ENCODE measurements at places on chromosomes 16 and 17.

DNA sequence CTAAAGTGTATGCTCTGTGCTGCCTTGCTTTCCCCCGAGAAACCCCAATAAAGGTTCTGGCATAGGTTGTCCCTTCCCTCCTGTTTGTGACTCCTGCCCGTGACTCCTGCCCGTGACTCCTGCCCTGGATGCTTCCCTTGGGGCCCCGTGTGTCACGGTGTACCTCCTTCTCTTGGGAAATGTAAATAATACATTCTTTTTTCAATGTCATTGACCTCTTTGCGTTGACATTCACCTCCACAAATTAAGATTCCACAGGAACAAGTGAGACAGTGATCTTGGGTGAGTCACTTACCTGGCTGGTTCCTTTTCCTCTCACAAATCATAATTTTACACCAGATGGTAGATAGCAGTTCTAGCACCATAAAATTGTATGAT lies 632 bp downstream of the CCL15 start:
- no peak for DNase-seq

DNA sequence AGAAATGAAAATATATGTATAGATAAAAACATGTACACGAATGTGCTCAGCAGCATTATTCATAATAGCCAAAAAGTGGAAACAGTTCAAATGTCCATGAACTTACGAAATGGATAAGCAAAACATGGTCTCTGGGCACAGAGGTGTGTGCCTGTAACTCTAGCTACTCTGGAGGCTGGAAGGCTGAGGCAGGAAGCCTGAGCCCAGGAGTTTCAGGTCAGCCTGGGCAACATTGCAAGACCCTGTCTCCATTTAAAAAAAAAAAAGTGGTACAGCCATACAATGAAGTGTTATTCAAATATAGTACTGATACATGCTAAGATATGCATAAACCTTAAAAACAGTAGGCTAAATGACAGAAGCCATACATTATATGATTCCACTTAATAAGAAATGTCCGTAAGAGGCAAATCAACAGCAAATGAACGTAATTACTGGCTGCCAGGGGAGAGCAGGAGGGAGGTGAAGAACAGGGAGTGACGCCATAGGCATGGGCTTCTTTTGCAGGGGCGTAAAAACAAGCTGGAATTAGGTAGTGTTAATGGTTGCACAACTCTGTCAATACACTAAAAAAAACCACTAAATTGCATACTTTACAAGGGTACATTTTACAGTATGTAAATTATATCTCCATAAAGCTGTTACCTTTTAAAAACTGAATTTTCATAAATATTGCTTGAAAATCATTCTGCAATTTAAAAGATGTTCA lies 87.2 kb upstream of the PLEKHM1 start:
- DNase-seq = peak; percentile 41

DNA sequence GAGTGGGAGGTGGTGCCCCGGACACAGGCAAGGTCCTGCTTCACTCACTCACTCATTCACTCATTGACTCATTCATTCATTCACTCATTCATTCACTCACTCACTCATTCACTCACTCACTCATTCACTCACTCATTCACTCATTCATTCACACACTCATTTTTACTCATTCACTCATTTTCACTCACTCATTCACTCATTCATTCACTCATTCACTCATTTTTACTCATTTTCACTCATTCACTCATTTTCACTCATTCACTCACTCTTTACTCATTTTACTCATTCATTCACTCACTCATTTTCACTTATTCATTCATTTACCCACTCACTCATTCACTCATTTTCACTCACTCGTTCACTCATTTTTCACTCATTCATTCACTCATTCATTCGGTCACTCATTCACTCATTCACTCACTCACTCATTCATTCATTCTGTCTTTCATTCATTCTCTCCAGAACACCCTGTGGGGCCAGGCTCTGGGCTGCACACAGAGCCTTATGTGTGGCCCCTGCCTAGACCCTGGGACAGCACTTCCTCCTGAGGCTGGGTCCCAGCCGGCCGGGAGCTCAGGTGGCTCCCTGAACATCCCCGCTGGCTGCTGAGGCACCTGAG lies 9.2 kb downstream of the RPUSD1 start:
- DNase-seq = no peak

DNA sequence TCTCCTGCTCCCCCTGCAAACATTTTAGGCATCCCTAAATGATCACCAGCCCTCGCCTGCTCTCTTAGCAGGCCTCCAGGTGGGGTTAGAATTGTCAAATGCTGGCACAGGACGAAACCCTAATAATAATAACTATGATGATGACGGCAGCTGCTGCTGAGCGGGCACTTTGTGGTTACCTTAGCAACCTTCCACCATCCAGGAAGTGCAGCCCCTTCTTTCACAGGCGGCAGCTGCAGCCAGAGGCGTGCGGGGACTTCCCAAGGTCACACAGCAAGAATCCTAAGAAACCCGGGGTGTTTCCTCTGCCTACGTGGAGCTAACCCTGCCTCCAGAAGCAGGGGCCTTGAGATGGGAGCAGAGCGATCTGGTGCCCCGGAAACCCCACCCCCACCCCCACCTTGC lies 22.4 kb upstream of the EIF1 start:
- DNase-seq = peak; percentile 89

DNA sequence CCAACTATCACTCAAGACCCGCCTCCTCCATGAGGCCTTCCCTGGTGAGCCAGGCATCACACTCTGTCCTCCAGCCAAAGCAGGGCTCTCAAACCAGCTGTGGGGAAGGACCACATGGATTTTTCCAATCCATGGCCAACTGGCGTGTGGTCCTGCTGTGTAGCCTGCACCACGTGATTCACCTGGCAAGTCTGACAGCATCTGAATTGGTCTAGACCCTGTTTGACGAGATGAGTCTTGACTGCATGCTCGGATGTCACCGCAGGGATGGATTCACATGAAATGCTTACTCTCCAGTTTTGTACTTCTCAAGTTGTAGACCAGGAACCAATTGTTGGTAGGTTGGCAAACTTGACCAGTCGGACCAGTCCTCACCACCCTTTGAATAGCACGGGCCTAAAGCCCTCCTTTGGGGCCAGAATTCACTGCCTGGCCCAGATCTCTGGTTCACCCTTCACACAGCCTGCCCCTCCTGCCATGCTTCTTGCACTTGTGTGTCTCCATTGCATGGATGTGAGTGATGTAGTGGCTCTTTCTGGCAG lies 9.9 kb downstream of the CRHR1 start:
- DNase-seq = no peak

DNA sequence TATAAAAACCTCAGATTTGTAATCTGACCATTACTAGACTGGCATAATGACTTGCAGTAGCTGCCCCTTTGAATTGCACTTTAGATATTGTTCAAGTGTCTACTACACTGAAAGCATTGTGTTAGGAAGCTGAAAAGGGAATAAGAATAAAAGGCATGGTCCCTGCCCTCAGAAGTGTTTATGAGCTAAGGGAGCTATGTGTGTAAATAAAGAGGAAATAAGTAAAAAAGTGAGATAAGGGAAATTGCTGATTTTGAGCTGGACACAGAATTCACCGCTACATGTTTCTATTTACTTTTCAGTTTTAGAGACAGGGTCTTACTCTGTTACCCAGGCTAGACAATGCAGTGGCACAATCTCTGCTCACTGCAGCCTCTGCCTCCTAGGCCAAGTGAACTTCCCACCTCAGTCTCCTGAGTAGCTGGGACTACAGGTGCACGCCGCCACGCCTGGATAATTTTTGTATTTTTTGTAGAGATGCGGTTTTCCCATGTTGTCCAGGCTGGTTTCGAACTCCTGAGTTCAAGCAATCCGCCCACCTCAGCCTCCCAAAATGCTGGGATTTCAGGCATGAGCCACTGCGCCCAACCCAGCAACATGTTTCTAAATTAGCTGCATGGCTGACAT lies 57.0 kb downstream of the GRB2 start:
- peak; percentile 43 for DNase-seq

DNA sequence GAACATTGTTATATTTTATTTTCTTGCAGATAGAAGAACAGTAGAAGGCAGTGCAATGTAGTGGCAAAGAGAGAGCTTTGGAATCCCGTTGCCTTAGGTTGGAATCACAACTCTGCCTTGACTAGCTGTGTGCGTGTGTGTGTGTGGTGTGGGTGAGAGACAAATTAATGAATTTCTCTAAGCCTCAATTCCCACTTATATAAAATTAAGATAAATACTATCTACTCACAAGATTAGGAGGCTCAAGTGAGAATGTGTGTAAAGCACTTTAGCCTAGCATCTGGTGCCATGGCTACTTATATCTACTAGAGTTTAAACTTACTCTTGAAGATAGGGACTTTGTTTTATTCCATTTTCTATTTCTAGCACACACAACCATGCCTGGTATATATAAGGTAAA lies 12.8 kb downstream of the CPD start:
- no peak for DNase-seq

- DNase-seq = no peak
These were observed 12.7 kb upstream of the KLHDC4 start for GRCh38 chr16:87778476-87778829.

GRCh38 chr17:67372751-67373150 lies 4.3 kb upstream of the PITPNC1 start:
- DNase-seq = no peak

GRCh38 chr16:50269061-50269705 lies 2.8 kb downstream of the ADCY7 start:
- DNase-seq = no peak

DNA sequence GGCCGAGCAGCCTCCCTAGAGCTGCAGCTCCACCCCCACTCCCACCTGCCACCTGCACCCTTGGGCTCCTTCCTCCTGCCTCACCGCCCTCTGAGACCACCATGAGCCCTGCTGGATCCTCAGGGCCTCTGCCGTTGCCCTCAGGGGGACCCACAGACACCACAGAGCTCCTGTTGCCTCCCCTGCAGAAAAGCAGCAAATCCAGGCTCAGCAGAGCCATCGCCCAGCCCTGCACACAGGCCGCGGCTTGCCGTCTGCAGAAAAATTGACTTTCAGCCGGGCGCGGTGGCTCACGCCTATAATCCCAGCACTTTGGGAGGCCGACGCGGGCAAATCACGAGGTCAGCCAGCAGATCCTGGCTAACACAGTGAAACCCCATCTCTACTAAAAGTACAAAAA lies 7.0 kb upstream of the PPP1R27 start:
- DNase-seq = no peak

DNA sequence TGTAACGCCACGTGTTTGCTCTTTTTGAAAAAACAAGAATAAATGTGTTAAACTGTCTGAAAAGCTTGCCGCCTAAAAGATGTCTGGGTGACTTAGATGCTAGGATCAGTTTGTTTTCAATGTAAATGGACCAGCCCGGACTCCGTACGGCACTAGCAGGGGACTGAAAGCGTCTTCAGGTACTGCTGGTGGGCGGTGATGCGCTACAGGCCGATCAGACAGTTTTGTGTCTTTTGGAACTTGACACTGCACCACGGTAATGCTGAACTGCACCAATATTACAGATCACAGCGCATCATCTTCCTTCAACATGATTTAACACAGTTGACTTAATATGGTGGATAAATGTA lies 727 bp upstream of the MBTPS1 start:
- DNase-seq = no peak

DNA sequence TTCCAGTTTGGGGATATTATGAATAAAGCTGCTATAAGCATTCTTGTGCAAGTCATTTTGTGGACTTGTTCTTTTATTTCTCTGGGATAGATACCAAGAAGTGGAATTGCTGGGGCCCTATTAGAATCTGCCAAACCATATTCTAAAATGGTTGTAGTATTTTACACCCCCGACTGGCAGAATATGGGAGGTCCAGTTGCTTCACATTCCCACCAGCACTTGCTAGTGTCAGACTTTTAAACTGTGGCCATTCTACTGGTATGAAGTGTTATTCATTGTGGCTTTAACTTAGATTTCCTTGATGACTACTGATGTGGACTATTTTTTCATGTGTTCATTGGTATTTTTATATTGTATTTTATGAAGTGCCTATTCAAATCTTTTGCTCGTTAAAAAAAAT lies 18.1 kb upstream of the NUP93 start:
- DNase-seq = no peak

DNA sequence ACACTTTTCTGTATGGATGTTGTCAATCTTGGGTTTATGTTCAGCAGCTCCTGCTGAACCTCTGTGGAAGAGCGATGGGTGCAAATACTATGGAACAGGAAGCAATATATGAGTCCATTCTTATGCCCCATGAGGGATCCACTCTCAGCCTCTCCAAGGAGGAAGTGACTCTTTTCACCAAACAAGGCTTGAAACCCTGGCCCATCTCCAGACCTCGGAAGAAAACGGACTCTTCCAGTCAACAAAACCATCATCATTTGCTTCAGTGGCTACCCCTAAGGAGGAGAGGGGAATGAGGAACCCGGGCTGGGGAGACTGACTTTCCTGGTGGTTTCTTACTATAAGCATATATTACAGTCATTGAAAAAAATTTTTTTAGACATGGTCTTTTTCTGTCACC lies 206.2 kb downstream of the AXIN2 start:
- DNase-seq = no peak

- no peak for DNase-seq
These were observed 13.3 kb upstream of the MARCHF10 start for GRCh38 chr17:62821189-62822079.

GRCh38 chr16:65666132-65666941 lies 544.5 kb upstream of the CDH11 start:
- no peak for DNase-seq

GRCh38 chr16:87457709-87458423 lies 35.0 kb downstream of the ZCCHC14 start:
- no peak for DNase-seq

DNA sequence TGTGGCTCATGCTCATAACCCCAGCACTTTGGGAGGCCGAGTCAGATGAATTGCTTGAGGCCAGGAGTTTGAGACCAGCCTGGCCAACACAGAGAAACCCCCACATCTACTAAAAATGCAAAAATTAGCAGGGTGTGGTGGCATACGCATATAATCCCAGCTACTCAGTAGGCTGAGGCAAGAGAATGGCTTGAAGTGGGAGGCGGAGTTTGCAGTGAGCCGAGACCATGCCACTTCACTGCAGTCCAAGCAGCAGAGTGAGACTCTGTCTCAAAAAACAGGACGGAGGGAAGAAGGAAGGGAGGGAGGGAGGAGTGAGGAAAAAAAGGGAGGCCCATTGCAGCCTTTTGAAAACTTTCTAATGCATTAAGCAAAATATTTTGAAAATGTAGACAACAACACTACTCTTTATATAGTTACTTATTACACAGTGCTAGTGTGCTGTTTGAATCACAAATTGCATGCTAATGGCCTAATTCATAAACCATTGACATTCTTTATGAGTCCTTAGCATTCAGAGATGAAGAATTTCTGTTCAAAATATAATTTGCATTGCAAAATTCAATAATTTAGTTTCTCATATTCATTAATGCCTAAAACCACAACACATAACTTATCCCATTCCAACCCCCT lies 59.4 kb downstream of the TMEM114 start:
- no peak for DNase-seq
